ENCODE measurements at places on chromosomes 12 and 14.
A peak's percentile ranks its signal among the peaks of the same experiment; 100 is the strongest.

GRCh38 chr12:109462868-109463692 lies 14.0 kb downstream of the KCTD10 start:
- peak; percentile 87 for DNase-seq

DNA sequence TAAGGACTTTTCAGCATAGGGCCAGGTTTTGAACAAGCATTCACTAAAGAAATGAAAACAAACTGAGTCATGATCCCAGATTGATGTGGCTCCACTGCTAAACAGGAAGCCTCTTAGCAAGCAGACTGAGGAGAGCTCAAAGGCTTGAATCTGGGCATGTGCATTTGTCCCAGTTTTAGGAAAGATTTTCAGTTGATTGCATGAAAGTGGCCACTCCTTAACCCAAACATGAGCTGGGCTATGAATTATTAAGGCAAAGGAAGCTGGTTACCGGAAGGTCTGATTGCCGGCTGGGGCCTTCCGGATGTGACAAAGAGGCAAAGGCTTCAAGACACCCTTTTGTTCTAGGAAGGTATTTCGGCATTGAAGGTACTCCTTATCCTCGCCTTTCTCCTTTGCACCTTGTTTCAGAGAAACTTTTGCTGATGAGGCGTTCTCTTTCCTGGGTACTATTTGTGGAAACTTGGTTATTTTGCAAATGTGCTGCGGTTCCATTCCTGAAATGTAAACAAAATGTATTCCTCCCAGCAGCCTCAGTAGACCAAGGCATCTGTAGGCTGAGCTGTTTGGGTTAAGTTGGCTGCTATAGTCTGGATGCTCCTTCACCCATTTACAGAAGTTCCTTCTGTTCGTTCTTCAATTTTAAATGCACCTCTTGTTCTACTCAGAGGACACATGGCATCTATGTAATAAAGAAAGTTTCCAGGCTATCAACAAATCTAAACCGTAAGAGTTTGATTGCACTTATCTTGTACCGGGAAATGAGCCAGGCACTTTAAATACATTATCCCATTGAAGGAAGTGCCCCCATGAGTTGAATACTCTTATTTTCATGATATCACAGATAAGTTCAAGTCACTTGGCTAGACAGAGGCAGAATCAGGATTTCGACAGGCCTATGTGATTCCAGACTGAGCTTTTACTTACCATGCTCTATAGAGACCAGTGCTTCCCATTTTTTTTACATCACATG lies 115.6 kb upstream of the METAP2 start:
- no peak for DNase-seq

DNA sequence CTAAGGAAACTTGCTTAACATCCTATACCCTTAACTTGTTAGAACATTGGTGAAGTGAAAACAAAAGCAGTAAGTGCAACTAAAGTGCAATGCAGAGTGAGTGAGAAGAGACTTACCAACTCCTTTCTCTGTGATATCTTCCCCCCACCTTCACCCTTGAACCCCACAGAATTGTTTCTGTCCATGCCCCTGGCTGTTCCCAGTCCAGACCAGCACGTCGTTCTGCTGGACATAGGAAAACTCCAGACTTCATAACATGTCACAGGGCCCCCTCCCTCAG lies 91.9 kb downstream of the DAD1 start:
- no peak for DNase-seq

DNA sequence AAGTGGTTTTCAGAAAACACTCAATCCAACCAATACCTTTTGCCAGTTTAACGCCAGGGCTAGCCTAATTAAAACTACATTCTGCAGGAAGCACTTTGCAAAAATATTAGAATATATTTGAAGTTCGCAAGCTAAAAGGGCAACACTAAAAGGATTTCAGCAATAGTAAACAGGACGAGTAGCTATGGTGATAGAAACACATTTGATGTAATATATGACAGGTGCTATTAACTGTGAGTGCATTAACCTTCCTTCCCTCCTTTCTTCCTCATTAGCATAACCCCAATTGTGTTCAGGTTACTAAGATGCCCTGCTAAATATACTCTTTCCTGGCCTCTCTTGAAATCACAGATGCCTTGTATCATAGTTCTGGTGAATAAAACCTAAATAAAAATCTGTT lies 85.6 kb upstream of the TMCC3 start:
- no peak for DNase-seq

- no peak for DNase-seq
Measured at GRCh38 chr14:89458713-89459420, 41.8 kb upstream of the FOXN3 start.

- no peak for DNase-seq
Measured at GRCh38 chr12:23014749-23015148, 389.8 kb downstream of the ETNK1 start.

- DNase-seq, result no peak
Measured at GRCh38 chr12:55624056-55624455, 12.6 kb upstream of the OR10P1 start.

GRCh38 chr12:79063258-79063657 lies 198.7 kb downstream of the SYT1 start:
- DNase-seq, result no peak

- DNase-seq, result no peak
Measured at GRCh38 chr12:53677016-53677799, 1.3 kb upstream of the ATP5MC2 start.

- no peak for DNase-seq
Measured at GRCh38 chr12:97542666-97543280, 80.2 kb downstream of the RMST start.

DNA sequence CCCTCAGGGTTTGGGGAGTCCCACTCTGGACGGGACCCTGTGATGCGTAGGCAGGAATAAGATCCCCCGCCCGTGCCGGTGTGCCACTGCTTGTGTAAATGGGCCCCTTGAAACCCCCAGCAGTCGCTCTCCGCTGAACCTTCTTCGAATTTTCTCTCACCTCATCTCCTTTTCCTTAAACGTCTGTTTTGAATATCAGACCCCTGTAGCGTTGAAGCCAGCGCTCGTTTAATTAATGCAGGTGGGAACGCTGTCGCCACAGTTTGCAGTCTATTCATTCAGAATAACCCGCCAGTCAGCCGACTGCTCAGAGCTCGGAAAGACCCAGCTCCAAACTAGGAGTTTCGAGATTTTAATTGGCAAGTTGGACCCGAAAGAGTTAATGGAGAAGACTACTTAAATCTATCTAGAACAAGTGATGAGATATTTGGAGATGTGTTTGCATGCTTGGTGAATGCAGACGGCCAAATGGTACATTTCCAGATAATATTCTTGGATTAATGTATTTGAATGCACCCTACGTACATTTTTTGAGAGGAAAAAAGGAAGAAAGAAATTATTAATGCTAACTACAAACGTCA lies 739 bp upstream of the PPP2R5E start:
- DNase-seq, result no peak

- no peak for DNase-seq
Measured at GRCh38 chr12:76878099-76878898, 520 bp downstream of the CSRP2 start.

DNA sequence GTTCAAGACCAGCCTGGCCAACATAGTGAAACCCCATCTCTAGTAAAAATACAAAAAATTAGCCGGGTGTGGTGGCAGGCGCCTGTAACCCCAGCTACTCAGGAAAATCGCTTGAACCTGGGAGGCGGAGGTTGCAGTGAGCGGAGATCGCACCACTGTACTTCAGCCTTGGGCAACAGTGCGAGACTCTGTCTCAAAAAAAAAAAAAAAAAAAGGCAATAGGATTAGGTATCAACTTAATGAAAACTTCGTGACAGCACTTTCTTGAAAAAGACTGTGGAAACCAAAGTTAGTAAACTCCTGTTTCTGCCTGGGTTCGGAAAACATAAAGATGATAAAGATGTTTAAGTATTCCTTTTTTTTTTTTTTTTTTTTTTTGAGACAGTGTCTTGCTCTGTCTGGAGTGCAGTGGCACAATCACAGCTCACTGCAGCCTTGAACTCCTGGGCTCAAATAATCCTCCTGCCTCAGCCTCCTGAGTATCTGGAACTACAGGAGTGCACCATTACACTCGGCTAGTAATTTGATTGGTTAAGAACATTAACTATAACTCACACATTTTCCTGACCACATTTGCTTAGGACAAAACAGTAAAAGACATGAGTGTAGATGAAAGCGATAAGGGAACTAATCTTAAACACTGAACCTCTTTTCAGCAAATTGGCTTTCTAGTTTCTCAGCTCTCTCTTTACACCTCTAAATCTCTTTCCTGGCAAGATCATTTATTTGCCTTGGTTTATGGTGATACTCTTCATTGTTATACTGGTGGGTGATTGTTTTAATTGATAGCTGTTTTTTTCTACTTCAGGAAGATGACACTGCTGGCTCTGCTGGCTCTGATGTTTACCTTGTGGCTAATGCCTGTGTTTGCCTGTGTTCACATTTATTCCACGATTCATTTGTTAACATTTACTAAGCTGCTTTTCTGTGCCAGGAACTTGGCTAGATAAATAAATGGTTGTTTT lies 15.8 kb downstream of the HIF1A start:
- DNase-seq, result no peak
